ENCODE measurements at places on chromosomes 1 and 21.

GRCh38 chr1:21277180-21277579 is 13.1 kb downstream of the ECE1 start:
- peak; percentile 43 for DNase-seq

GRCh38 chr1:111733992-111734341 is 5.2 kb downstream of the INKA2 start:
- DNase-seq: no peak

DNA sequence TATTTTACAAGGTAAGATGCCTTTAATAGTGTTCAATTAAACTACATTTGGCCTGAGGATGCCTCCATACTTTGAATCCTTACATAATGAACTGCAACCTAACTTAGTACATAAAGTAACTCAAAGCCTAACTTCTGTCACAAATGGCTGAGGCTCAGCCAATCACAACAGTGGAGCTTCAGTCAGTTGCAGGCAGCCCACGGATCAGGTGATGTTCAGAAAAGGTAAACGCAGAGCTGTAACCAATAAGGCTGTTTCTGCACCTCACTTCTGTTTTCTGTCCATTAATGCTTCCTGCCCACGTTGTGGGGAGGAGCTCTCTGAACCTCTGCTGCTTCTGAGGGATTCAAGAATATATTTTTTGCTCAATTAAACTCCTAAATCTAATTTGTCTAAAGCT is 94.8 kb upstream of the KIAA0040 start:
- DNase-seq: no peak

DNA sequence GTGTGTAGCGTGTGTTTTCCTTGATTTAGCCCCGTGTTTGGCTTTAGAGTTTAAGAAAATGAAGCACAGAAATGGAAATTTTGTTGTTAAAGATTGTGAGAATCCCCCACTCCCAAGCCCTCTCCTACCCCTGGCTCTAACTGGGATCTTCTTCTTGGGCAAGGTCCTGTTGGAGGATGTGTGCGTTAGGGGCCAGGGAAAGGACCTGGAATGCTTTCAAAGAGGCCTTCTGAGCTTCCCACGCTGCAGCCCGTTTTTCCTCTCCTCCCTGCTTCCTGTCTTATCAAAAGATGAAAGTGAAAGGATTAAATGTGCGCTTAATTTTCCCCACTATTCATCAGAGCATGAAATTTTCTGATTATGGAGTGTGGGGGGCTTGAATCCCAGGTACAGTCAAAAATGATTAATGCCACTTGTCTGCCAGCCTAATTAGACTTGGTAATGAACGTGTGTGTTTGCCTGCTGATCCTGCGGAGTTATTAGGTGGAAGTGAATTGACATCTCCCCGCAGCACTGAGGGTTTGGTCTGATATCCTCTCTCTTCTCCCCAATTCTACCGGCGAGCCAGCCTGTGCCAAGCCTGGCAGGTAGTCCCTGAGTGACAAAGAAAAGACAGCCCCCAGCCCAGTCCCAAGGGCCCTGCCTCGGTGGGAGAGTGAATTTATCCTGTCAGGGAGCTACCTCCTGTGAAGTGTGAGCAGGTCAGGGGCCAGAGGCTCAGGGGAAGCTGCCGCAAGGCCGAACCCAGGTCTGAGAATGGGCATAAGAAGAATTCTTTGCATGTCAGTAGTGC is 4.9 kb downstream of the RASSF5 start:
- no peak for DNase-seq

- DNase-seq: no peak
These were observed 243.7 kb upstream of the SNX7 start for GRCh38 chr1:98417820-98418219.

DNA sequence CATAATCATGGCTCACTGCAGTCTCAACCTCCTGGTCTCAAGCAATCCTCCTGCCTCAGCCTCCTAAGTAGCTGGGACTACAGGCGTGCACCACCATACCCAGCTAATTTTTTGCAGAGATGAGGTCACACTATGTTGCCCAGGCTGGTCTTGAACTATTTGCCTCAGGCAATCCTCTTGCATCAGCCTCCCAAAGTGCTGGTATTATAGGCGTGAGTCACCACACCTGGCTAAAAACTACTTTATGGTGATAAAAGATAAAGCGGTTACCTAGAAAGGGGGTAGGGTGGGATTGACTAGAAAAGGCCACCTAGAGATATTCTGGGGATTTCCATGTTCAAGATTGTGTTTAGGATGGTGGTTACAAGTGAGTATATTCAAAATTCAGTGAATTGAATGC is 5.0 kb downstream of the TSTD1 start:
- DNase-seq: no peak

GRCh38 chr21:29481641-29482040 is 182.9 kb downstream of the BACH1 start:
- DNase-seq: no peak

GRCh38 chr1:88877382-88877825 is 14.0 kb downstream of the GTF2B start:
- DNase-seq: peak; percentile 46

Measured in endothelial cell of umbilical vein (primary cell).